ENCODE measurements at places on chromosomes 3 and 15.

DNA sequence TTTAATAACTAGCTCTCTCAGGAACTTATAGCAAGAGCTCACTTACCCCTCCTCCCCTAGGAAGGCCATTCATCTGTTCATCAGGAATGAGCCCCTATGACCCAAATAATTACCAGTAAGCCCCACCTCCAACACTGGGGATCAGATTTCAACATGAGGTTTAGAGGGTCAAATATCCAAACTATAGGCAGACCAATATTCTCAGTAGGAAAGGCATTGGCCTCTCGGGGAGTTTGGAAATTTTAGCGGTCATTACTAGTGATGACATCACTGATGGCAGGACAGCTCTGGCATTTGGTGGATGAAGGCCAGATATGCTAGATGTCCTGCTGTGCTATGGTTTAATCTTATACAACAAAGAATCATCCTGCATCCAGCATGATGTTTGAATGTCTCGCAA, 15.2 kb upstream of the CD47 start:
- DNase-seq = no peak

- DNase-seq = no peak
These were observed 141.4 kb downstream of the ADAMTS17 start for GRCh38 chr15:100200287-100200880.

- DNase-seq = no peak
These were observed 902 bp upstream of the ZCWPW2 start for GRCh38 chr3:28347374-28348264.

- DNase-seq = no peak
These were observed 75.8 kb downstream of the LRIG1 start for GRCh38 chr3:66425032-66425431.

All from brain pericyte (primary cell).